Activated T-cell treated with anti-CD3 and anti-CD28 coated beads, Interleukin-2, amount 50 U/mL, for 4 hours (primary cell): ENCODE measurements at places on chromosomes 3 and 15. TPM values are rescaled to one million over a fixed set of nuclear protein-coding genes. Genes with fewer than 3 reads are reported as not detected.

Gene KIF15
- 6.2 TPM for total RNA-seq

Gene GABRG3
- not detected for total RNA-seq

DNA sequence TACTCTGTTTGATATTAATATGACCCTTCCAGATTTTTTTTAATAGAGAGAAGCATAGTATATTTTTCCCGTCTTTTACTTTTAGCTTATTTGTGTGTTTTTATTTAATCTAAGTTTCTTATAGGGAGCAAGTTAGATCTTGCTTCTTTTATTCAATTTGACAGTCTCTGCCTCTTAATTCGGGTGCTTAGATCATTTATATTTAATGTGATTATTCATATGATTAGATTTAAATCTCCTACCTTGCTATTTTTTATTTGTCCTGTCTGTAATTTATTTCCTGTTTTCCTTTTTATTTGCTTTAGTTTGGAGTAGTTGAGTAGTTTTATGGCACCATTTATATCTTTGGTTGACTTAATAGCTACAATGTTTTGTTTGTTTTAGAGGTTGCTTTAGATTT is 66.1 kb downstream of the GJD2 start:
- no peak for DNase-seq

GRCh38 chr3:106425916-106426315 is 557.1 kb upstream of the CBLB start:
- DNase-seq: no peak

GRCh38 chr3:120162400-120162799 is 68.2 kb upstream of the GSK3B start:
- no peak for DNase-seq

DNA sequence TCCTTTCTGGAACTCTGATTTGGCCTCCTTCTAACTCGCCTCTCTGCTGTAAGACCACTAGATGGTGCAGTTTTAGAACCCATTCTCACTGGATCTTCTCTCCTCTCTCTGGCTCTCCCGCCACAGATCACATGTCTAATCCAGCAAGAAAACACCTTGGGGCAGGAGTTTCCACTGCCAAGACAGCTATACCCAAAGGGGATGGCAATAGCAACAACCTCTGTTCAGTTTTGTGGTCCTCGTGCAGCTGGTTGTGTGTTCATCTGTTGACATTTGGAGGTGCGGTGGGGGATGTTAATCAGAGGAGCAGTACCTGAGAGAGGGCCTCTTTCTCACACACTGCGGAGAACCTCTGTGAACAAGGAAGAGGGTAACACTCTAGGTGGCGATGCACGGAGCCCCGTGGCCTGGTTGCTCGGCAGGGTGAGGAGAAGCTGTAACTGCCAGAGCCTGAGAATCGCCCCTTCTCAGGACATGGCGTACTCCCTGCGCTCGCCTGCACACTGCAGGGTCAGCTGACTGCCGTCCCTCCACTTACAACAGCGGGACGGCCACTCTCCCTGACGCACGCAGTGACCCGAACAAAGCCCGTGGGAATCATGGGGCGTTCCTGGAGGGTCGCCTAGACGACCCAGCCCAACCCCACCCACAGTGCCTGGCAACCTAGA is at the start of gene TEX55:
Gene TEX55, plus strand, starts transcription at position 666 of the 668 bp plus-strand sequence. CDS start 25 bp downstream, outside the sequence.
- DNase-seq: no peak

DNA sequence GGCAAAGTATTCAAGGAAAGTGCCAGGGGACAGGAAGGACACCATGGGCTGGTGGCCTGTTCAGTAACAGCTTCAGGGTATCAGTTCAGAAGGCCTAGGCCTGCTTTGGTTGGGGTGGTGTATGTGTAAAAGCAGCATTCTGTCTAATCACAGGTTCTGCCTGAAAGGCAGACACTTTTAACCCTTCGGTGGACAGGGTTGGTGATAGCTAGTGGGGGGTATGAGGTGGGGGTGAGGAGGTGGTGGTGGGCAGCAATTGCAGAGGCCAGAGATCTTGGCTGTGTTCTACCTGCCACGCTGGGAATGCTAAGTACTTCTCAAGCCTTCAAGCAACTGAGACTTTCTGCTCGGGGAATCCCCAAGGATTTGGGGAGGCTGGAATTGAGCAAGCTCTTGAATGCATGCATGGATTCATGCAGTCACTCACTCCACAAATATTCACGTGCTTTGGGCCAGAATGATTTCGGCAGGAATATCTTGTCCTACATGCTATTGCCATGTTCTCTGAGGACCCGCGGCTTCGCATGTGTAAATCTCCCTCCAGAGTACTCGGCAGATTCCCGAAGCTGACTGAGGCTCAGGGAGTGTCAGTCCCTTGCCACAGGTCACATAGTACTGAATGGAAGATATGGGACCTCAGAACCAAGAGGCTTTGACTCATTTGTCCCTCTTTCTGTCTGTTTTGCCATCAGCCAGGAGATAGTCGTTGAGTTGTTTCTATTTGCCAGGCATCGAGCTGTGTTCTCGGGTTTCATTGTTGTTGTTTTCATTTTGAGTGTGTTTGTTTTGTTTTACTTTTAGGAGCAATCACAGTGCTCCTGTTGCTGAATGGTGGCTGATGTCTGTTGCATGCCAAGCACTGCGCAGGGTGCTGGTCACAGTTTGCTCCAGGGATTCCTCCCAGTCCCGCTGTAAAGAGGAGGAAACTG is 65.5 kb downstream of the SMAD3 start:
- no peak for DNase-seq

GRCh38 chr3:46135475-46135874 is 72.6 kb downstream of the CCR1 start:
- no peak for DNase-seq

DNA sequence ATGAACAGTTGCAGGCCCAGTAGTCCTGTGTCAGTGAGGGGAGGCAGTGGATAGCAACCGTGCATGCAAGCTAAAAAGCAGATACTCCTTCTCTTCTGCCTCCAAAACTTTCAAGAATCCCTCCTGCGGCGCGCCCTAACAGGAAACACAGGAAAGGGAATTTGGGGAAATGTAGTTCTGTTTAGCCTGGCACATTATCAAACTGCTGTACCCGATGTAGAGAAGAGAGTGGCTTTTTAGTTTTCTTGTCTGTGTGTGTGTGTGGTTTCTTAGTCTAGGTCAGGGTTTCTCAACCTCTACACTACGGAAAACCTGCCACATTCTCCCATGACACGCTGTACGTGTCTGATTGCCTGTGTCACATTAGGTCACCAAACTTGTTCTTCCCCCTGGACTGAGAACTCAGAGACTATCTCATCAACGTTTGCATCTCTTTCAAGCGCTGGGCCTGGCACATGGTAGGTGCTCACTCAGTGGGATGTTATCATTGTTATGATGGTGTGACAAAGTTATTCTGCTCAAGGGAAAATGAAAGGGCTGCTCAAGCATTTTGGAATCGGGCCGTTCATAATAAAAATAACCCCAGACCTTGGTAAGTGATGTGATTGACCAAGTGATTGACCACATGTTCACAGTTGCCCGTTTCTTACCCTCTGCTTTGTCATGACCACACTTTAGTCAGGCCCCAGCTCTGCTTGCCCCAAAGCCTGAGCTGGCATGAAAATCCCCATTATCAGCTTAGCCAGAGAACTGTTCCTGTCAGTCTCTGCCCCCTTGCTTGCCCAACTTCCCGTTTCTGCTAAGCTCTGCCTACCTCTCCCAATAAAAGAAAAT is 33.2 kb downstream of the TM4SF4 start:
- no peak for DNase-seq

DNA sequence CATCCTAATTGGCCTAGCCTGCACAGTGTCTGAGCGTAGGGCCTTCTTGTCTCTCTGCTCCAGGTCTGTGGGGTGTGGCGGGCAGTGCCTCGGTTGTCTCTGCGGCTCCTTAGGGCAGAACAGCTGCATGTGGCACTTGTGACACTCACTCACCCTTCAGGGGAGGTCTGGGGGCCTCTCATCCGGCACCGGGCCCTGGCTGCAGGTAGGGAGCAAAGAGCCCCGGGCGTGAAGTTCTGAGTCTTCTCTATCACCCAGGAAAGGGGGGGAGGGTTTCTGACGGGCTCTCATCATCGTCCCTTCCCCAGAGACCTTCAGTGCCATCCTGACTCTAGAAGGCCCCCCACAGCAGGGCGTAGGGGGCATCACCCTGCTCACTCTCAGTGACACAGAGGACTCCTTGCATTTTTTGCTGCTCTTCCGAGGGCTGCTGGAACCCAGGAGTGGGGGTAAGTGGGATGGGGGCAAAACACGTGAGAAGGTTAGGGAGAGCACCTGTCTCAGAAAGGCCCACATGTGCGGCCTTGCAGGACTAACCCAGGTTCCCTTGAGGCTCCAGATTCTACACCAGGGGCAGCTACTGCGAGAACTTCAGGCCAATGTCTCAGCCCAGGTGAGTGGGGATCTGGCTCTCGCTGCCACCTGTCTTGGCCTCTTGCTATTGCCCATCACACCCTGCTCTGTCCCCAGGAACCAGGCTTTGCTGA is 2.6 kb downstream of the CHRD start:
- DNase-seq: no peak

DNA sequence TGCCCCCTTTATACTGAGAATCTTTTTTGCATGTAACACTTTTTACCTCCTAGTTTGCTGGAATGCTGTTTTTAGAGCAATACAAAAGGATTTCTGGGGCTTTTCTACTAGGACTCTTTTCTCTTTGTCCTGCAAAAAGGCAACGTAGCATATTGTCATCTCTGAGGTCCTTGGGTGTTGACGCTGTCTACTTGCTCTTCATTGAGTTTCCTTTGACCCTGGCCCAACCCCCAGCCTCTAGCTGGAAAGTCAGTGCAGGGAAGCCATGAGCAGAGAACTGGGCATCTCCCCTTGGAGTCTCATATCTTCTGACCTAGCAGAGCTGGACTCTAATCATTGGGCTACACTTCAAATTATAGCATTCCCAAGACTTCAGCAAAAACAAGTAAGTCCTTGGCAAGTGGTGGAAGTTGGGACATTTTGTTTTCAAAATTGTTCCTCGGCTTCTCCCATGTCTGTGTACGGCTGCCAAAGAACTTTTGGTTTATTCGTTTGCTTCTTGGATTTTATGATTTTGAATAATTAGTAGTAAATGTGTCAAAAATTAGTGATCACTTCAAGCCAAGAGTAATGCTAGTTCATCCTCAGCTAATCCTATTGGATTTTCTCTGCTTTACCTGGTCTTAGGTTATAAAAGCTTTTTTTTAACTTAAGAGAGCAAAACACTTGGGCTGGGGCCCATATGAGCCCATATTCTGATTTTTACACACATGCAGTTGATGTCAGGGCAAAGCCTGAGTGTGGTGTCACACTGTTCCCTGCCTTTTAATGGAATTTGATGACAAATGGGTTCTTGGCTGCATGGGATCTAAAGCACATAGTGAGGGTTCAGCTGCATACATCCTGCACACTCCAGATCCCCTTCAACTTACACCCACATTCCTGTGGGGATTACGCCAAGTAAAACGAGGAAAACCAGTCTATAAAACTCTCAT is 419.5 kb upstream of the C2CD4B start:
- no peak for DNase-seq

DNA sequence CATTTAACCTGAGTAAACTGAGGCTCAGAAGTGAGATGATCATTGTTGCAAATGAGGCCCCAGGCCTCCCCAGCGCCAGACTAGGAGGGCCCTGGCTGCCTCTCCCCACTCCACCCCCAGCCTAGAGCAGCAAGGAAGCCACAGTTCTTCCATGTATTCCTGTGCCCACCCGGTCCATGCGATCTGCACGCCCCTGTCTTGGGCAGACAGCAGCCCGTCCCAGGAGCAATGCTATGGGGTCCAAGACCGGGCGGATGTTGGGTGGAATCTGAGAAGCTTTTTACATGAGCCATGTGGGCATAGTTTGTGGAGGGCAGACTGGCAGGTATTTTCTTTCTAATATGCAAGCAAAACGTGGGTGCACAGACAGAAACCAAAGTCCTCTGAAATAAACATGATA is 15.1 kb downstream of the SH2D7 start:
- no peak for DNase-seq
